ENCODE measurements at places on chromosomes 4 and X.

- DNase-seq = no peak
Observed at GRCh38 chr4:166421556-166422156, 548.6 kb downstream of the TLL1 start.

GRCh38 chr4:170259631-170260153 is 169.9 kb upstream of the AADAT start:
- DNase-seq = no peak

DNA sequence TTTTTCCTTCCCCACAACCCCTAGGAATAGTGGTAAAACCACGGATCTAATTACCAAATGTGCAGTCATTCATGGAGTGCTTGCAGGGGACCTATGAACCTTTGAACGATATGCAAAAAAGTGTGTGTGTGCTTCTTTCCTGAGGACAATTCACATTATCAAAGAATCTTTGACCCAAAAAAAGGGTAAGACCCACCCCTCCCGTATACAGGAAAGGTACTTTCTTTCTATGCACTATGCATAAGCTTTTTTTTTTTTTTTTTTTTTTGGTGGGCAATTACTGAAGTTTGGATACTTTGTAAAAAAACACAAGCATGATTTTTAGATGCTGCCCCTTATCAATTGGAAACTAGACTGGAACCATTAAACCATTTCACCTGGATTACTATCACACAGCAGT is 31.4 kb downstream of the SPRY1 start:
- DNase-seq = no peak

GRCh38 chr4:53497487-53498244 is 93.6 kb downstream of the LNX1 start:
- no peak for DNase-seq

- DNase-seq = no peak
Observed at GRCh38 chrX:136967966-136968365, 65.8 kb downstream of the GPR101 start.
